Stimulated activated CD4-positive, alpha-beta T cell treated with anti-CD3 and anti-CD28 coated beads, Interleukin-4, amount 100 ng/mL, for 24 hours (primary cell): ENCODE measurements at places on chromosomes 3 and 15.

DNA sequence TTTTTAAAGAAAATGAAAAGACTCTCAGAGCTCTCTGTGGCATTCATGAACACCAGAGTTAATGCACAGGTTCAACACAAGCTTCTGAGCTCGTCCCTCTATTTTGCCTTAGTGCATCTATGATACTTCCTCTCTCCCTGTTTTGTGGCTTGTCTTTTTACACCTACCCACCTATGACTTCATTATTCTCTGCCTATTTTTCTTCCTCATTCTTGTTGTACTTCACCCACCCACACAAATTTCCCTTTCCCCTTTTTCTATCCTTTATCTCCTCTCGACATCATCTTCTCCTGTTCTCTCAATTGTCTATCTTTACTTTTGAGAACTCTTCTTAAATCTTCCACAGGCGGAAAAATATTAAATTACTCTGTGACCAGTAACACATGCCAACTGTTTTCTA, 48.6 kb downstream of the OR5H15 start:
- DNase-seq: no peak

DNA sequence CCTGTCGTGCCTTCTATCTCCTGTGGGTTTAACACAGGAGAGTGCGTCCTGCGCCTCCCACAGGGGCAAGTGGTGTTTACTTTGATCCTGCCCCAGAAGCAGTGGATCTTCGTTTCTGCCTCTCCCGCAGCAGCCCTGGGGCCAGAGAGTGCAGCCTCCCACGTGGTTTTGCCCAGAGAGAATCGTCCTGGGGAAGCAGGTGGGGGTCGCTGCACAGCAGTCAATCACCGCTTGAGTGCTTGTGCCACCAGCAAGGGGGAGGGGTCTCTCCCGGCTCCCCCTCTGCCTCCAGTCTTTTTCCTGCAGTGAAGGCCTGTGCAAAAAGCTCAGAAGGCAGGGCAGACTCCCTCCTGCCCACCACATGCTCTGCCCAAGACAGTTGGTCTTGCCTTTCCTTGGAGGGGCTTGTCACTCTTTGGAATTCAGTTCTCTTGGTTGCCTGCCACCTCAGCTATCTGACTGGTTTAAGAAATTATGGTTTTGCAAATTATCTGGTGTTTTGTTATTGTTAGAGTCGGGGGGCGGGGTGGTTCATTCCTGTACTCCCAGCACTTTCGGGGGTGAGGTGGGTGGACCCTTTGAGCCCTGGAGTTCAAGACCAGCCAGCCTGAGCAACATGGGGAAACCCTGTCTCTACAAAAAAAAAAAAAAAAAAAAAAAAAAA, 26.9 kb downstream of the STOML1 start:
- peak; percentile 74 for DNase-seq

DNA sequence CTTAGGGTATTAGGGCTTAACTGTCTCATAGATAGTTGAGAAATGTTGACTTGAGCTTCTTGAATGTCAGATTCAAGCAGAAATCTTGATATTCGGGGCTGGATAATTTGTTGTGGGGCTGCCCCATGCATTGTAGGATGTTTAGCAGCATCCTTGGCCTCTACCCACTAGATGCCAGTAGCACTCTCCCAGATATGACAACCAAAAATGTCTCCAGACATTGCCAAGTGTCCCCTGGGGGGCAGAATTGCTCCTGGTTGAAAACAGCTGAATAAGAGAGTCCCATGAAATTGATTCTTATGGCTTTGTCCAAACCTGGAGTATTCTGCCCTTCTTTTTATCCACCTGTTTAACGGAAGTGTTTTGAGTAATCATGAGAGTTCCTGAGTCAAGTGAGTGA, 15.9 kb upstream of the LCMT2 start:
- DNase-seq: no peak

DNA sequence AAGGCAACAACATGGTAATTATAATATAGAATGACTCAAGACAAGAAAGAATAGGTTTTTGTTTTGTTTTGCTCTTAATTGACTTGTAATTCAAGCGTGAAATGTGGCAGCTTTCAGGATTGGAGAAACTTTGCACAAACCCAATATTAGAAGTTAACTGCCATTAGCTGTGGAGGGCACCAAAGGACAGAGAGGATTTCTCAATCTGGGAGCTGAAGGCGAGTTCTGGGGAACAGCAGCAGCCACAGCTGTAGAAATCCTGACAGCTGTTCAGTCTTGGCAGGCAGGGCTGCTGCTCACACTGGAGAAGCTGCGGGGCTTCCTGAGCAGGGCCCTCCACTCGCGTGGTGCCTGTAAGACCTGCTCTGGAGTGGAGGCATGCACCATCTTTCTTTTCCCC, 182.2 kb upstream of the IL12A start:
- DNase-seq: no peak

DNA sequence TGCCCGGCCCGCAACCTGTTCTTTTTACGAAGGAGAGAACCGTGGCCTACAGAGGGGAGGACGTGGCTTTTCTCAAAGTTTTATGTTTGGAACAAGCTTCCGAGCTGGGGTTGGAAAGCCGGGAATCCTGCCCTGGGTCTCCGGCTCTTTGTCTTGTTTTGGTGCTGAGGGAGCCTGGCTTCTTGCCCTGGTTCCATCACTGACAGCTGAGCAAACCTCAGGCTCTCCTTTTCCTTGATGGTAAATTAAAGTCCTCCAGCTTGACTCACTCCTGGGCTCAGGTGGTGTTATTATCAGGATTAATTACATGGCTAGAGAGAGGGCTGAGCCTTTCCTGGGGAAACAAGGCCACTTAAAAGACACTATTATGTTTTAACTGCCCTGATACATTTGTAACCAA, 289.5 kb upstream of the RGMA start:
- no peak for DNase-seq

DNA sequence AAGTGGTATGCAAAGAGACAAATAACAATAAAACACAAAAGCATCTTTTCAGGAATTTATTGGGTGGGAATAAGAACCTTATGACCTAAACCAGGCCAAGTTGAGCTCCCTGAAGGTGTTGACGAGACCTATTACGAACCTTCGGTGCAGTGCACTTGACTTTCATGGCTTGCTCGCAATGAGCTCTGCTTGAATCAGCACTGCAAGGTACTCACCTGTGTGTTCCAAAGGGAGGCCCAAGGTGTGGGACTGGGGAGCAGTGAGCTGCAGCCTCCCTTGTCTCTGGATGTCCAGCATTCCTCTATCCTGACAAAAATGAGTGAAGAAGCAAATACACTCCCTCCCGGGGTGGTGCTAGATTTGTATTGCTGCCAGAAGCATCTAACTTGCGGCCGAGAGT, at the start of gene MDFIC2:
Gene MDFIC2 (minus strand): TSS at position 303 of the 400 bp plus-strand sequence. CDS start 665 bp downstream, outside the sequence.
- DNase-seq: no peak

DNA sequence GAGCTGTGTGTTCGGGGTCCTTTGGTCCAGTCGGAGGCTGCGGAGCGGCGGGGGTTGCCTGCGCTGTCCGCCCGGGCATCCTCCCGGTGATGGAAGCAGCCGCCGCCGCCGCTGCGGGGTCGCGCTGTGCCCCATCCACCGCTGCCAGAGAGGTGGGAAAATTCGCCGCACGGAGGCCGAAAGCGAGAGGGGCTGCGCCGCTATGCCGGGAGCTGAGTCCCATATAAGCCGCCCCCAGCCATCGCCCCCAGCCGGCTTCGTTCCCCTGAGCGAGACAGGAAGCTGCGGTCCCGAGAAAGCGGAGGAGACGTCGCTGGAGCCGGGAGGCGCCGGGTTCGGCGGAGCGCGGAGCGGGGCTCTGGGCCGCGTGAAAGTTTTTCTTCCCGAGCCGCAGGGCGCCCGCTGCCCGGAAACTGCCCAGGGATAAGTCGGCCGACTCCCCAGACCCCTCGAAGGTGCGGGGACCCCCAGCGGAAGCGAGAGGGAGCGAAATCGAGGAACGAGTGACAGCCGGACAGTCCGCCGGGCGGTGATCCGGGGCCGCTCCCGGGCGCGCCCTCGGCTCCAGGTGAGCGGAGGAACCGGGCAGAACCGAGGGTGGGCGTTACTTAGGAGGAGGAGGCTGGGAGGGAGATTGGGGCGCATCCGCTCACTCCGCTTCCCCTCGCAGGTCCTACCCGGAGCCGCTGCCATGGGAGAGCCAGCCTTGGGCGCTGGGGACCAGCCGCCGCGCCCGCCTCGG, 574 bp downstream of the CHST2 start:
- DNase-seq: peak; percentile 33

DNA sequence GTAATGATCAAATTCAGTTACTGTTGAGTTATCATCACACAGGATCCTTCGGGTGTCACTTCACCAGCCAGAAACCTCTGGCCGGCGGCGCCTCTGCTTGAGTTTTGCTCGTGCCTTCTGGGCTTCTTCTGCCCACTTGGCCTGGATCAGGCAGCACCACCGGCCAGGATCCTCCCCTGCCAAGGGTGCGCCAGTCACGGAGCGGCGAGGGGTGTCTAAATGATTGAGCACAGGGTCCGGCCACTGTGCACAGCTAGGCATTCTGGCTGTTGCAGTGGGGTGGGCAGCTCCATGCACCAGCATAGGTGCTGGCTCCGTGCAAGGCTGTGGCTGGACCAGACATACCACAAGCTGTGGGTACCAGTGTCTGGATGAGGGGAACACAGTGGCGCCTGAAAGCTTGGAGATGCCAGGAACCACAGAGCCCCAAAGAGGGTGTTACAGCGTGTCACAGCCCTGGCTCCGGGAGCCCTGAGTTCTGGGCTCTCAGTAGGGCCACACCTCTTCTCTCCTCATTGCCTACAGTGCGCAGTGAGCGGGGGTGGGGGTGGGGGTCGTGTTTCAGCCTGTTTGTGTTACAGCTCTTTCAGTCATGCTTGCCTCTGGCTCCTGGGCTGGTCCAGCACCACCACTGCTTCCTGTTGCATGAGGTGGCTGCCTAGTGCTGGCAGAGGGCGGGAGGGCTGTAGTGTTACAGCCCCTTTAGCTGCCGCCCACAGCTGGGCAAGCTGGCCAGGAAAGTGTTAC, 169.4 kb downstream of the FNDC3B start:
- DNase-seq: no peak
